ENCODE measurements at places on chromosomes 12 and 14. TPM values are rescaled to one million over a fixed set of nuclear protein-coding genes. Genes with fewer than 3 reads are reported as not detected.

GRCh38 chr14:22981090-22981875 is 1.1 kb downstream of the AJUBA start:
- peak; percentile 74 for DNase-seq

DNA sequence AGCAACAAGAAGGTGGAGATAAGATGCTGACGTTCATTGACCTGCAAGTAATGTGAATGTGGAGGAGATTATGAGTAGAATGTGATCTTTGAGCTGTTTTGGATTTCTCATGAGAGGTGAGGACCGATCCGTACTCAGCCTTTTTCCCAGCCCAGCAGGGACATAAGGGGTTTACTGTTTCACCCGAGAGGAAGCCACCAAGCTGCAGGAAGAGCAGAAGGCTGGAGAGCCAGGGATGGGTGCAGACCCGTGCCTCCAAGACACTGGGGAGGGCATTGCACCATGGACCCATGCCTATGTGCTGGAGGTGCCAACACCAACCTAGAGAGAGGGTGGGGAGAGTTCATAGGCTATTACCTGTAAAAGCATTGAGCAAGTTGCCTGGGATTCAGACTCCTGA is 206.0 kb upstream of the DIO3 start:
- no peak for DNase-seq

- DNase-seq, result no peak
Measured at GRCh38 chr12:7496451-7496850, 7.1 kb downstream of the CD163 start.

The RAD9B gene
- 0.59 TPM for total RNA-seq

The FOXM1 gene
- 3.3 TPM for total RNA-seq

The UBE3B gene
- total RNA-seq, result 40.9 TPM

DNA sequence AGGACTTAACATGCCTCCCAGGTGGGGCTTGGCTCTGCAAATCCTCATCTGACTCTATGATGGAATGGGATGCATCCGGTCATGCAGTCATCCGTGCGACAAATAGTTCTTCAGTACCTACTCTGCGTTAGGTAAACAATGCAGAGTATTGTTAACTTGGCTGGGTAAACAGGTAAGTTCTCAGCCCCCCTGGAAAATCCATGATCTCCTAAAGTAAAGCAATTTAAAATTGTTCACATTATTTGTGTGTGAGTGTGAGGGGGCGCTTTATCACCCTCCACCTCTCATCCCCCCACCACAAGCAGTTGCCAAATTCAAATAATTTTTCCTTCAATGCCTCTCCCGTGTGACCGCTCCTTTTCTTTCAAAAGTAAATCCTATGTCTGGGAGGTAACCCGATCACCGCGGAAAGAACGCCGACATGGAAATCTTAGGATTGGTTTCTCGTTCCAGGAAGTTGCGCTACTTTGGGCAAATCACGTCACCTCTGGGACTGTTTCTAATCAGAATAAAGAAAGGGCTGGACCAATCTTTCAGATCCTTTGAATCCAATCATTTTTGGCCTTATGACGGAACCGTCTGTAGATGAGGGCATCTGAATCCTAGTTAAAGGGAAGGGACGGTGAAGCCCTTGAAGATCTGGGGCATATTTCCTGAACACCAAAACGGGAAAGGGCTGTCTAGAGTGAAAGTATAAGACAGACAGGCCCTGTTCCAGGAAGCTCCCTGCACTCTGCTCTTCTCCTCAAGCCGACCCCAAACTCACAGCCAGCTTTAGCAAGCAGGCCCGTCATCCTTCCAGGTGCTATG is 44.0 kb upstream of the SINHCAF start:
- DNase-seq, result peak; percentile 42

The C3AR1 gene
- 0.72 TPM for total RNA-seq

- no peak for DNase-seq
Measured at GRCh38 chr12:77575376-77575919, 255.2 kb upstream of the NAV3 start.

DNA sequence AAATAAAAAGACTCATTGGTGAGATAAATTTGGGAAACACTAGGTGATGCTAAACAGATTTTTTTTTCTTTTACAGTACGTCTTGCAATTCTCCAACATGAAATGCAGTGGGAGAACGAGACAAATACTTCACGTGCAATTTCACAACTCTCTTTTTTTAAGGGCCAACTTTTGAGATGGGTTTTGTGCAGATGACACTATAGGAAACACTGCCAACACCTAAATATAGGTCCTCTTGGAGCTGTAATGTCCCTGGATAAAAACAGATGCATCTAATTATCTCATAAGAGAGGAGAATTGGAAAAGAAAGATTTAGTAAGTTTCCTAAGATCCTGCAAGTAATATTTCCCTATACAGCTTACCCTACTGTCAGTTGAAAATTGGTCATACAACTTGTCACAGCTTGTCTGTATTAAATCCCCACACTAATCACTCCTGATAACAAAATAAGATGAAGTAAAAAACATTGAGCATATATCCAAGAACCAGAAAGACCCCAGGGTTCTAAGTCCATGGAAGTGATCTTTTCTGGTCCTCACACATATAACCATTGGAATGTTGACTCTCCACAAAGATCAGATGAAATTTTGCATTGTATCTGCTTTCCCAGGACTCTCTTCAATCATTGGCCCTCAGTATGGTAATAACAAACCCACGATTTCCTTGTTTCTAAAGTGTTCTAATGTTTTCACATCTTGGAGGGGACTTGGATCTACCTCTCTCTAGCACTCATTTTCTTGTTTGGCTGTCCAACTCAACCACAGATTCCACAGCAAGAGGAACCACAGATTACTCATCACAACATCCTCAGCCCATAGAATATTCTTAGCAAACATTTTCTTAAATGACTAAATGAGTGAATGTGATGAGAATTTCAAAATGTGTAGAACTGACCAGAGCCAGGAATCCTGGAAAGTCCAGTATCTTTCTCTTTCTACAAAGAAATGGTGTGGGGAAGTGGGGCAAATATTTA is 769.4 kb upstream of the USP15 start:
- DNase-seq, result no peak

- DNase-seq, result no peak
Measured at GRCh38 chr12:11764837-11765236, 115.4 kb downstream of the ETV6 start.

- peak; percentile 96 for DNase-seq
Measured at GRCh38 chr14:53953002-53953827, 3.4 kb downstream of the BMP4 start.

The PKP2 gene
- 0.29 TPM for total RNA-seq

GRCh38 chr12:18250313-18250916 is 10.9 kb upstream of the PIK3C2G start:
- peak; percentile 92 for DNase-seq

DNA sequence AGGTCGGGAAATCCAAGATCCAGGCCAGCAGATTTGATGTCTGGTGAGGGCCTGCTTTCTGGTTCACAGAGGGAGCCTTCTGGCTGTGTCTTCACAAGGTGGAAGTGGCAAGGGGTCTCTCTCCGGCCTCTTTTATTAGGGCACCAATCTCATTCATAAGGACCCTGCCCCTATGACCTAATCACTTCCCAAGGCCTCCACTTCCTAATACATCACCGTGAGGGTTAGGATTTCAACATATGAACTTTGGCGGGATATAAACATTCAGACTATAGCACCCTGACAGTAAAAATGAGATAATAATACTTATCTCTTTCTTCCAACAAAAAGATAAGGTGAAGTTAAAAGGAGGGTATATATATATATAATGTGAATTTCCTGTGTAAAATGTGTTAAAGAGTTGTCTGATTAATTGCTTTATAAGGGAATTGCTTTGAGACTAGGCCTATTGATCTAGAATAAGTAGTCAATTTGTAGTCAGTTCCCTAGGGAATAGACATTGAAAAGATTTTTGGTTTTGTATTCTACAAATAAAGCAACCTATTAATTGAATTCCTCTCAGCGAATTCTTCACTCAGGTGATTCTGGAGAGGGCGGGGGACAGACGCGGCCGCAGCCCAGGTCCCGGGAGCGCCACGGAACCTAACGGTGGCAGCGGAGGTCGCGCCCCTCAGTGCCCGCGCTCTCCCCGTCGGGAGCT is 516 bp upstream of the LGALS3 start:
- DNase-seq, result no peak

The GLT1D1 gene
- not detected for total RNA-seq

The EPYC gene
- total RNA-seq, result 1.8 TPM

GRCh38 chr12:93536766-93537488 is 35.5 kb upstream of the SOCS2 start:
- DNase-seq, result no peak

The ST8SIA1 gene
- total RNA-seq, result 6.2 TPM

DNA sequence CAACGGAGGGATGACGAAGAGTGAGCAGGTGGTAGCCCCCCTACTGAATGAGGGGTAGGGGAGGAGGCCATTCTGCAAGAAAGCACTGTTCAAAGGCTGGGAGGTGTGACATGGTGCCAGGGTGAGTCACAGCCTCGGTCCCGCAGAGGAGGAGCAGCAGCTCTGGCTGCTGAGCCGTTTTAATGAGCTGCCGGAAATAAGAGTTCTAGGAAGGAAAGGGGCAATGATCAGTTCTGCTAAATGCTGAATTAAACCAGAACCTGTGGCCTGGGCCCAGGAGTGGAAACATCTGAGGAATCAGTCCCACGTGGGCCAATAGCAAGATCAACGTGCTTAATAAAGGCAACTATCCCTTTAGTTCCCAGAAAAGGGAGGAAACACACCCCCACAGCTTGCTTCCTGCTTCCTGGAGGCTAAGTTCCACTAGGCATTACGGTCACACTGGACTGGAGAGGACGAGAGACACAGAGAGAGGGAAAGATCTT is 3.6 kb downstream of the ABCD4 start:
- no peak for DNase-seq

DNA sequence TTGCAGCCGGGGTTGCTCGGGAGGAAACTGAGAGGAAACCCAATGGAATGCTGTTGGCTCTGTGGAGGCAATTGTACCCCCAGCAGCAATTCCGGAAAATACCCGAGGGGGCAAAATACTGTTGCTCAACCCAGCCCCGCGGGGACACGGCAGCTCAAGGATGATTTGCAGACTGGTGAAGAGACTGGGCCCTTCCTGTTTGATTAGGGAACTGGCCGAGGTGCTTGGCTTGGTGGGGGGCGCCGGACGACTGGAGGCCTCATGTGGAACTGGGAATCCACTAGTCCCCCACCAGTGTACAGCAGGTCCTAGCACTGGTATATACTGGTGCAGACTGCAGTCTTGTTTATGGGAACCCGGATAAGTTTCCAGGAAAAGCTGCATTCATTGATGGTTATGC is 10.3 kb upstream of the RNASE12 start:
- peak; percentile 10 for DNase-seq

The DEPDC4 gene
- total RNA-seq, result 0.36 TPM

GRCh38 chr14:93132472-93133065 is 16.8 kb upstream of the ITPK1 start:
- peak; percentile 86 for DNase-seq

- DNase-seq, result peak; percentile 91
Measured at GRCh38 chr14:72680853-72681640, 212.9 kb downstream of the DPF3 start.

GRCh38 chr12:106000382-106001104 is 138.2 kb downstream of the NUAK1 start:
- no peak for DNase-seq

DNA sequence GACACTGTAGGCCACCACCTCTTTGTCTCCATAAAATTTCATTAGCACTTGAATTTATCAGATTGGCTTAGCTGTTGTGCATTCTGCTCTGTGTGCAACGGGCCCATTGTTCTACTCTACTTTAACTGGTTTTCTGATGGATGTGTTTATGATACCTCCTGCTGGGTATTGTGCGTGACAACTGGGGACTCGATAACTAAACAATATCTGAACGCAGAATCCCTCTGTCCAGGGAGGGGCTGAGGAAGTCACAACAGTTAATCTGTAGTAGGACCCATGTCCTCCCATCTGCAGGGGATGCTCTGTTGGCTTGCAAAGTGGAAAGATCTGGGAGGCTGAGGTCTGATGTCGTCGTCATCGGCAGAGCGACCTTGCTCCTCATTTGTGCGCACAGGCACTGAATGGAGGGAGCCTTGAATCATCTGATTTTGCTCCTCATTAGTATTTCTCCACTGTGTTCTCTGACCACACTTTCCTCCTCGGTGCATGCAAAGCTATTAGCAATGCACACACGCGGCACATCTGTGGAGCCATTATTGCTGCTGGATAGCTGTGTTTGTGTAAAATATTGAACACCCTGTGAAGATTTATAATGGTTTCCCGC is 422.5 kb downstream of the NRXN3 start:
- peak; percentile 23 for DNase-seq

GRCh38 chr12:62907561-62907960 is 27.4 kb downstream of the PPM1H start:
- no peak for DNase-seq

- DNase-seq, result no peak
Measured at GRCh38 chr14:74472601-74473000, 20.5 kb downstream of the NPC2 start.

DNA sequence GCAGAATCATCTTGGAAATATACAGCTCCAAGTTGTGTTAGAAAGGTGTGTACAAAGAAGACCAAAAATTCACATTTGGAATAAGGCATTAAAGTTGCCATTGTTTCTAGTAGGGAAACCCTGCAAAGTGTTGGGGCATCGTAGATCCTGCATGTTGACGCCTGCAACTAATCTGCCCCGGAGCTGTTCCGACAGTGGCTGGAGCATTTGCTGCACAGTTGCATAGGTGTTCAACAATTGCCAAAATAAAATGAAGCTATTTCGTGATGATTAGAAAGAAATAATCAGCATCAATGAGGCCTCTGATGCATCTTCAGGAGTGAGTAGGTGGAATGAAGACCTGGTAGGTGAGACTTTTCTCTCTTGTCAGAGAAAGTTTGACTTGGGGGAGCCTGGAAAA is 47.3 kb downstream of the DAD1 start:
- DNase-seq, result no peak

The HOXC10 gene
- total RNA-seq, result 9.7 TPM

DNA sequence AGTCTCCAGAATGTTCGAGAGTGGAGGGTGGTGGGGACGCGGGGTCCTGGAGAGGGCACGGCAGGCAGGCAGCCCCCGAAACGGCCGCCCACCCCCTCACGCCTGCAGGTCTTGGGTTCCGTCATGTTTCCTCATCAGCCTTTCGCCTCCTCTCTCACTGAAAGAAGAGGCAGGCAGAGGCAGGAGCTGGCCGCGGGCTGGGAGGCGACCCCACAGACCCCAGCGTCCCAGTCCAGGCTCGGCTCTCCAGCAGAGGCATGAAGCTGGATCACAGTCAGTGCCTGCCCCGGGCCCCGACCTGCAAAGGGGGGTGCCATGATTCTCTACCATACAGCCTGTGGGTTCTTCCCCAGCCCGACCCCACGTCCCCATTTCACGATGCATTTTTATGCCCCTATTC is 13.4 kb downstream of the GALNT9 start:
- DNase-seq, result no peak

GRCh38 chr12:123760267-123760938 is 1.7 kb upstream of the DNAH10 start:
- DNase-seq, result no peak

DNA sequence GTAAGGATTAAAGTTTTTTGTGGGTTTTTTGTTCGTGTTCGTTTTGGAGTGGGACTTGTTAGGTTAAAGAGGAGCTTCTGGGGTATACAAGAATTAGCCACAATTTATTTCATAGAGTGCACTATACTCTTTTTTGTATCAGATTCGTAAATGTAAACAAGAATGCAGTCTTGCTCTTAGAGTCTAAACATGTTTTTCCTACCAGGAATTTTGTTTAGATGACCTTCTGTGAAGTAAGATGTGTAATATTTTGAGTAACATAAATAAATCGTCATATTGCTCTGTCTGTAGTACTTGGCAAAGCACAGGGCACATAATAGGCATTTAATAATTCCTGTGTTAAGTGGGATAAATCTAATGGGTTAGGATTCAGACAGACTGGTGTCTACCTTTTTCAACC is 9.6 kb downstream of the CNOT2 start:
- DNase-seq, result no peak

Data from osteoblast (primary cell).